ENCODE measurements at places on chromosomes 1 and 21. TPM values are rescaled to one million over a fixed set of nuclear protein-coding genes. Genes with fewer than 3 reads are reported as not detected.

DNA sequence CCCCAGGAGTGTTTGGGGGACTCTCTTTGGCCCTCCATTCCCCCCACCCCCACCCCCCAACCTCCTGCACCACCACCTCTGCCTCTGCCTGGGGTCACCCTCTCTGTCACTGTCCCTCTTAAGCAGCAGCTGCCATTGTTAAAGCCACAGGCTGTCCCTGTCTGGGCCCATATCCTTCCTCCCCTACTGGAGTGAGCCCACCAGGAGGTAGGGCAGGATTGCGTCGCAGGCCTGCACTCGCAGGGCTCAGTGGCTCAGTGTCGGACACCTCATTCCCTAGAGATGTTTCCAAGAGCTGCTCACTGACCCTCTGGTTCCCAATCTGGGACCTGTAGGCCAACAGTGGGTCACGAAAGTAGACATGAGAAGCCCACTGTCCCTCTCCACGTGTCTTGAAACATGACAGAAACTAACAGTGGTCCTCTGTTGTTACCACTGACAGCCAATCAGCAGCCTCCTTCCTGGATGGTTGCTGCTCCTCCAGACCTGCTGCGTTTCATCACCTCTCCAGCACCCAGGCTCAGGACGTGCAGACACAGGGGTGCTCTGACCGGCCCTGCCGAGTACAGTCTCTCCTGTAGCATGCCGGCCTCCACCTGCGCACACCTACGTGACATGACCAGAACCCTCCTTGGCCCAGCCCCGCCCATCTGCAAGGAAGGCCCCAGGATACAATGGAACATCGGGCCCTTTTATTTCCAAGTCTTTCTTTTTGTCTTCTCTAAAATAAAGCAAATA is 7.7 kb downstream of the PRDM15 start:
- H3K4me3 ChIP-seq: no peak overlapping the region
- H3K4me1 ChIP-seq: no peaks in the 10 kb centered on the region
- H3K27me3 ChIP-seq: no peaks in the 10 kb centered on the region

Gene COL8A2
- total RNA-seq: 0.27 TPM

DNA sequence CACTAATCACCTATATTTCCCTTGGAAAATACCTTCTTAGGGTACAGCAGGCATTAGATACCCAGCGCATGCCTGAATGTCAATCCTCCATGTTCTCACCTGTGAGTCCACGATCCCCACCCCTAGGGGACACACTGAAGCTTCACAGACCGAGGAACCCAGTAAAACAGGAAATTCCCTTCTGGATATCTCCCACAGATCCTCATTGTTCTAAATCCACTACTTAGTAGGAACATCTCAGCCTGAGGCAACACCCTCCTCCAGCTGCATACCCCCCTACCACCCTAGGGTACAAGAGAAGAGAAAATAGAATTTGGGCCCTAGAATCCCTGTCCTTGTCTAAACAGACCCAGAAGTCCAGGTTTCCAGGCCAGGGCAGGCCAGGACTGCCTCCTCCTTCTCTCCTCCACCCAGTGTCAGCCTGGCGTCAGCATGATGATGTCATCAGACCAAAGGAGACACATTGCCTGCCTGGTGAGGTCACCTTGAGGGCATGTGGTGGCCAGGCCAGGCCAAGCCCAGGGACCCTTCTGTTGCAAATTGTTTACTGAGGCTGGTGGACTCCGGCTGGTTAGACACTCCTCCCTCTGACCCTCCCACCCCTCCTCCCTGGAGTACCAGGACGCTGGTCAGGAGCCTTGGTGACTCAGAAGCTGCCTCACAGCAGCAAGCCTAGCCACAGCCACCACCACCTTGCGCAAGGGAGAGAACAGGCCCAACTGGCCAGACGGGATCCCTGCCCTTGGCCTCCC is 6.2 kb downstream of the NECTIN4 start:
- DNase-seq: peak; percentile 24
- no peaks in the 10 kb centered on the region for H3K36me3 ChIP-seq
- no peaks in the 10 kb centered on the region for H3K4me1 ChIP-seq
- H3K4me3 ChIP-seq: no peak overlapping the region

- no peak overlapping the region for H3K4me3 ChIP-seq
- no peak for DNase-seq
- no peaks in the 10 kb centered on the region for H3K27me3 ChIP-seq
- peaks cover 9% of the 10 kb centered on the region for H3K4me1 ChIP-seq
These were observed 7.0 kb downstream of the TCEA3 start for GRCh38 chr1:23417570-23417969.

- no peaks in the 10 kb centered on the region for H3K27me3 ChIP-seq
- H3K4me1 ChIP-seq: peaks cover 34% of the 10 kb centered on the region
- no peak overlapping the region for H3K4me3 ChIP-seq
- DNase-seq: no peak
- H3K27ac ChIP-seq: no peak overlapping the region
These were observed 135.1 kb upstream of the RAB4A start for GRCh38 chr1:229135773-229136172.

GRCh38 chr21:21003701-21004100 is 5.5 kb downstream of the NCAM2 start:
- no peak overlapping the region for H3K4me3 ChIP-seq
- peaks cover 4% of the 10 kb centered on the region for H3K27me3 ChIP-seq
- no peak for DNase-seq
- no peaks in the 10 kb centered on the region for H3K36me3 ChIP-seq
- H3K4me1 ChIP-seq: peaks cover 3% of the 10 kb centered on the region

Gene SGIP1
- not detected for total RNA-seq

DNA sequence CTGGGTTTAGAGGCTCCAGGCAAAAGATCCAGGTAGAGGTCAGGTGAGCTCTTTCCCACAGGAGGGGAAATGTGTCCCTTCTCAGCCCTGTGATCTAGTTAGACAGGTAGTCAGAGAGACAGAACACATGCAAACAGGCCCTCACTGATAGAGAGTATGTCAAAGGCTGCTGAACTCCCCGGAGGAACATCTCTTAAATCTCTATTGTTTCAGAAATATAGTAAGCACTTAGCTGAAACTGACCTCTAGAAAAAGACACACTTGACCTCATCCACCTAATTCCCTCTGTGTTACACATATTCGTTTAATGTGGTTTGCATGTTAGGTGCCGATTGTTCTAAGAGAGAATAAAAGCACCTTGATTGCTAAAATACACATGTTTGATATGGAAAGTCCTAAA is 23.3 kb downstream of the SUSD4 start:
- no peaks in the 10 kb centered on the region for H3K36me3 ChIP-seq
- no peak overlapping the region for H3K27ac ChIP-seq
- H3K4me3 ChIP-seq: no peak overlapping the region
- no peaks in the 10 kb centered on the region for H3K27me3 ChIP-seq
- DNase-seq: no peak

Gene ZNF695
- total RNA-seq: not detected

- no peaks in the 10 kb centered on the region for H3K27me3 ChIP-seq
- no peak for DNase-seq
- H3K27ac ChIP-seq: no peak overlapping the region
- H3K36me3 ChIP-seq: no peaks in the 10 kb centered on the region
These were observed 16.2 kb upstream of the MYBPHL start for GRCh38 chr1:109322974-109323373.

DNA sequence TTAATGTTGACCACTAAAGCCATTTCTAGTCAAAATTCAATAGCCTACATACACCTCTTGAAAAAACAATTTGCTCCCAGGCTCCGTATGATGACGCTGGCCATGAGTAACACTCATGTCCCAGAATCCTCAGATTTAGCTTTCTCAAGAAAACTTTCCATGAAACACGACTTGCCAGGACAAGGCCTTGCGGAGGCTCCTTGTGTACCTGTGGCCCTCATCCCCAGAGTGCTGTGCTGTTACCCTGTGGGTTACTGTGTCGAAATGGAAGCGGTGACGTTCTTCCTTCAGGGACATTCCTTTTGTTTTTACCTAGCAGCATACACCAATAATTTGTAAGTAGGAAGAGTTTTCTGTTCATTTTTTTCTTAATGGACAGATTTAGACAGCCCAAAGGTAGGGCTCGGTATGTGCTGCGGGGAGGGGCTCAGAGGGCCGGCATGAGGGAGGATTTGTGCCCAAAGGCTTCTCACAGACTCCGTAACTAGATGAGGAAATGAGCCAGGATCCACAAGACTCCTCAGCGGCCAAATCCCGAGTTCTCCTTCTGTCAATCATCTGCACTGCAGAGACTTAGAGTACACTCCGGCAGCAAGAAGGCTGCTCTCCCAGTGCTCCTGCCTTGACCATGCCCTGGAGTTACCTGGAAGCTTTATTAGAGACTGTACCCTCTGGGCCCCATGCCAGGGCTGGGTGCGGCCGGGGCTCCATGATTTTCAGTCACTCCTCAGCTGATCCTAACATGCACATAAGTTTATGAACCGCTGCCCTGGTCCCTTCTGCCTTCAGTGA is 17.8 kb downstream of the GNG12 start:
- no peak for DNase-seq
- H3K4me1 ChIP-seq: no peaks in the 10 kb centered on the region
- no peaks in the 10 kb centered on the region for H3K27me3 ChIP-seq
- no peak overlapping the region for H3K4me3 ChIP-seq

DNA sequence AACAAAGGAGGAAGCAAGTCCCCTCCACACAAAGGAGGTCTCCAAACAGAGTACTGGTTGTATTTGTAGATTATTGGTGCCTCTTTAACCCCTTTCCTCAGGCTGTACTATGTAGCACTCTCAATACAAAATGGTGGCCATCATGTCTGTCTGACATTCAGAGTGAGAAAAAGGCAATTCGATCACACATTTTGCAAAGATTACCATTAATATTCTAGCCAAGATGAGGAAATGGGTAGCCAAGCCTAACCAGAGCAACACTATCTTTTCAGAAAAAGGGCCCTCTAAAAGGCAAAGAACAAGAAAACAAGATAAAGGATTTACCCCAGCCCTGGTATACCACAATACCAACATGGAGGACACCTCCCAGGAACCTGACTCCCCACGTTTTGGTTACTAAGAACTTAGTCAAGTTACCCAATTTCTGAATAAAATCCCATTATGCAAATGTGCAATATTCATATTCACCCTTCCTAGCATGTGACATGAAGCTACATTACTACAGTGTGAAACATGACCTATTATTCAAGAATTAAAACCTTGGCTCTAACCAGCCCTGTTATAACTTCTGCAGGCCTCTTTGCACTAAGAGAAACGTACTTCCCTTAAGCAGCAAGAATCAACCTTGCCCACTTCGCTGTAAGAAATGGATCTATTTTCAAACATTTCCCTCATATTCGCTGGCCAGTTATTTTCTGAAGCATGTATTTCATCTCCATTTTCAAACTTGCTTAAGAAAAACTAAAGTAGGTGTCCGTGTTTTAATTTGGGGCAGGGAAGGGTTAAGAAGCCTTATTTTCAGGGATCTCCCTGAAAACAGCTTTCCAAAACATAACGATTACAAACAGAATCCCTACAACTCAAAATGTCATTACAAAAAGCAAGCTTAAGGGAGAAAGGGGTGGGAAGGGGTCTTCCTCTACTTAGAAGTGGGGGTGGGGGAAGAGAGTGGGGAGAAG is 2.1 kb downstream of the KDM5B start:
- no peak for DNase-seq
- peak overlapping the region; percentile 79 for H3K4me3 ChIP-seq
- peaks cover 24% of the 10 kb centered on the region for H3K4me1 ChIP-seq

DNA sequence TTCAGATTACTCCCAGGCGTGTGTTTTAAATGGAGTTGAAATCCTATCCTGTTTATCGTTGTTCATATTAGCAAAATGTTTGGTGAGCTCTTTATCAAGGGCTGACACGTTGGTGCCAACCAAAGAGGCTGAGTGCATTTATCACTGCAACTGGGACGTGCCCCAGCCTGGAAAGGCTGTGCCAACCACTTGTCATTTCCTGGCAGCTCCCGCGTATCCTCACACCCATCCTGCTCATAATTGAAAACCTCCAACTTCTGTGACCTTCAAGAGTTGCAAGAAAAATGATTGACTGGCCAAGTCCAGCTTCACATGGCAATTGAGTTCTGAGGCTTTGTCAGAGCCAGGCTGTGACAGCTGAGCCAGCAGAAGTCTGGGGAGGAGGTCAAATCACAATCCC is 43.7 kb upstream of the KCNA3 start:
- no peak overlapping the region for H3K4me3 ChIP-seq
- DNase-seq: no peak

GRCh38 chr21:24716281-24716918 is 890.9 kb downstream of the MRPL39 start:
- no peaks in the 10 kb centered on the region for H3K4me1 ChIP-seq
- no peak for DNase-seq

DNA sequence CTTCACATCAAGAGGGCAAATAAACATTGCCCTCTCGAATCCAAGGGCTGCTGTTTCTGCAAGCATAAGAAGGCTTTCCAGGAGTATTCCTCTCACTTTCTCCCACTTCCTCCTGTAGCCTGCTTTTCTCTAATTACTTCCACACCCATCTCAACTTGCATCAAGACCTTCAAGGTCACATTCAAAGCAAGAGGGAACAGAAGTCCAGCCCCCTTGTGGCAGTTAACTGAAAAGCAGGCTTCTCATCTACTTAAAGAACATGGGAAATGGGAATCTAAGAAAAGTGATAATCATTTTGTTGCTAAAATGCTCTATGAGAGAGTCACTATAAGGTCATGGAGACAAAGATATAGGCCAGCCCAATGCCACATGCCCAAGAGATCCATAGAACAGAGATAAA is 874.4 kb downstream of the KCNT2 start:
- H3K36me3 ChIP-seq: no peaks in the 10 kb centered on the region
- no peak overlapping the region for H3K27ac ChIP-seq
- no peak overlapping the region for H3K4me3 ChIP-seq
- H3K4me1 ChIP-seq: no peaks in the 10 kb centered on the region

GRCh38 chr1:12142141-12142823 is 24.5 kb upstream of the TNFRSF1B start:
- no peak overlapping the region for H3K27ac ChIP-seq
- no peak overlapping the region for H3K4me3 ChIP-seq

Gene KCNQ4
- total RNA-seq: 0.24 TPM

DNA sequence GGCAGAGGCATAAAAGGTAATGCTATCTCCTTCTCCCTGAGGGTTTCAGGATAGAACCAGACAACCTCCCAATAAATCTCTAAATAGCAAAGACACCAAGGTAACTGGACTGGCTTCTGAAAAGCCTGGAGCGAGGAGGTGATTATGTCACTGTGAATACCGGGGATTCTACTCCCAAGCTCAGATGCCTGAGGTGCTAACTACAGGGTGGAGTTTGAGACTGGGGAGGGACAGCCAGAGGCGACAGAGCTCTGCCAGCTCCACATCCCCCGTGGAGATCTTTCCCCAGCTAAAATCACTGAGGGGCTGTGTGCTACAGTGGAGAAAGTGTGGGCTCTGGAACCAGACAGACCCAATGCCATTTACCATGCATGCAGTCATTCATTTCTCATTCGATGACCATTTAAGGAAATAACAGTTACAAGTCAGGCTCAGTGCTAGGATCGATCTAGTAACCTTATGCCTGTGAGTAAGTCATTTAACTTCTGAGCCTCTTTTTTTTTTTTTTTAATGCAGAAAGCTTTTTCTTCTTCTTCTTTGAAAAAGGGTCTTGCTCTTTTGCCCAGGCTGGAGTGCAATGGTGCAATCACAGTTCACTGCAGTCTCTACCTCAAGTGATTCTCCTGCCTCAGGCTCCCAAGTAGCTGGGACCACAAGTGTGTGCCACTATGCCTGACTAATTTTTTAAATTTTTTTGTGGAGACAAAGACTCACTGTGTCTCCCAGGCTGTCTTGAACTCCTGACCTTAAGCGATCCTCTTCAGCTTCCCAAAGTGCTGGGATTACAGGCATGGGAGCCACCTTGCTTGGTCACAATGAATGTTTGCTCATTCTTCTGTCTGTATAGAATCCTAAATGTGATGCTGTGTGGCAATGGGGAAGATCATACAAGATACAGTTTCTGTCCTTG is 8.1 kb upstream of the SLC45A3 start:
- no peak overlapping the region for H3K4me3 ChIP-seq
- H3K27me3 ChIP-seq: no peaks in the 10 kb centered on the region
- no peaks in the 10 kb centered on the region for H3K4me1 ChIP-seq
- no peaks in the 10 kb centered on the region for H3K36me3 ChIP-seq
- no peak for DNase-seq
- H3K27ac ChIP-seq: no peak overlapping the region

Data from naive thymus-derived CD4-positive, alpha-beta T cell (primary cell).